ENCODE measurements at places on chromosomes 2 and 18.

GRCh38 chr2:241443486-241444223, 64.7 kb downstream of the STK25 start:
- DNase-seq: peak; percentile 20

- DNase-seq: no peak
Observed at GRCh38 chr2:146992466-146992865, 852.4 kb upstream of the ACVR2A start.

- DNase-seq: no peak
Observed at GRCh38 chr2:6929196-6929819, 12.1 kb downstream of the RNF144A start.

GRCh38 chr2:122114421-122114820, 359.0 kb downstream of the TSN start:
- no peak for DNase-seq

DNA sequence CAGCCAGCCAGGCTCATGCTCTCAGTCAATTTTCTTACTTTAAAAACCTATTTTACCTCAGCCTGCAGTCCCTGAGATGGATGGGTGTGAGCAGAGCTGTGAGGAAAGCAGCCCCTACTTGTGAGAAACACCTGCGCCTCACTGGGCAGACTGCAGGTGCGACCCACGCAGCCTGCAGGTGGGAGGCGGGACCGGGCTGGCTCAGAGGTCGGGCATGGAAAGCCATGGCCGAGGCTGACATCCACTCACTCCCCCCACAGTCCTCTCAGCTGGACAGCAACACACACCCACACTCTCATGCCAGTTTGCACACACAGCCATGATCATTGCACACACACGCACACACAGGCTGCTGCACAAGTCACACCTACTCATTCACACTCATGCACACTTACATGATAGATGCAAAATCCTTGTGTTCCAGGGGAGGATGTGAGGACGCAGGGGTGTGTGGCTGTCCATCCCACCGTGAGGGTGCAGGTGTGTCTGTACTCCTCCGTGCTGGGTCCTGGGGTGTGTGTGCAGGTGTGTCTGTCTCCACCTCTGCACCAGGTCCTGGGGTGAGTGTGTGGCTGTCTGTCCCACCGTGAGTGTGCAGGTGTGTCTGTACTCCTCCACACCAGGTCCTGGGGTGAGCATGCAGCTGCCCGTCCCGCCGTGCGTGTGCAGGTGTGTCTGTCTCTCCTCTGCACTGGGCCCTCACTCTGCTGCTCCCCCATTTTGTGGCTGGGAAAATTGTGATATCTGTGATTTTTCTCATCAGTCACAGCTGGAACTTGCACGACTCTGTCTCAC, 166.5 kb downstream of the RTP5 start:
- no peak for DNase-seq

- no peak for DNase-seq
Observed at GRCh38 chr18:7541835-7542234, 25.3 kb upstream of the PTPRM start.

DNA sequence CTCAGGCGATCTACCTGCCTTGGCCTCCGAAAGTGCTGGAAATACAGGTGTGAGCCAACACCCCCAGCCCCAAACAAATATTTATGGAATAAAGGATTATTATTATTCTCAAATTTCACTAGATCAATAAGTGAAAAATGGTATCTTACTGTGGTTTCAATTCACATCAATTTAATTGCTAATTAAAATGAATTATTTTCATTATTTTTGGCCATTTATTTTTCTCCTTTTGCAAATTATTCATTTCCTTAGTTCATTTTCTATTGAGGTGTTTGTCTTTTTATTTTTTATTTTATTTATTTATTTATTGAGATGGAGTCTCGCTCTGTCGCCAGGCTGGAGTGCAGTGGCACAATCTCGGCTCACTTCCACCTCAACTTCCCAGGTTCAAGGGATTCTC, 11.9 kb upstream of the HS6ST1 start:
- no peak for DNase-seq

- DNase-seq: no peak
Observed at GRCh38 chr2:38159597-38159996, 83.6 kb upstream of the CYP1B1 start.

DNA sequence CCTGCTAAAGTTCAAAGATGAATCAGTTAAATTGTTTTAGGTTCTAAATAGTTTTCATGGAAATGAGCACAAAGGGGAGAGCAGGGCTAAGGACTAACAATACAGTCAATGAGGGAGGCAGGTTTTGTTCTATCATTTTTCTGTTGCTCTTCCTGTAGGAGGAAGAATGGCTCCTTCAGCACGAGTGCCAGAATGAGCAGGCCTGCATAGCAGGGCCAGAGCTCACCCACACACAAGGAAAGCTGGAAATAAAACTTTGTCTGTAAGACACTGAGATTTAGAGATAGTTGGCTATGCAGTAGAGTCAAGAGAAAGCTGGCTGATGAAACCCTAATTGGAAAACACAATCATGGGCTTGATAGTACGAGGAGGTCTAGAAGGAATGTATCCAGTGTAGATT, 313.3 kb downstream of the MBD2 start:
- no peak for DNase-seq

- DNase-seq: no peak
Observed at GRCh38 chr2:216803791-216804190, 56.1 kb downstream of the TNP1 start.

DNA sequence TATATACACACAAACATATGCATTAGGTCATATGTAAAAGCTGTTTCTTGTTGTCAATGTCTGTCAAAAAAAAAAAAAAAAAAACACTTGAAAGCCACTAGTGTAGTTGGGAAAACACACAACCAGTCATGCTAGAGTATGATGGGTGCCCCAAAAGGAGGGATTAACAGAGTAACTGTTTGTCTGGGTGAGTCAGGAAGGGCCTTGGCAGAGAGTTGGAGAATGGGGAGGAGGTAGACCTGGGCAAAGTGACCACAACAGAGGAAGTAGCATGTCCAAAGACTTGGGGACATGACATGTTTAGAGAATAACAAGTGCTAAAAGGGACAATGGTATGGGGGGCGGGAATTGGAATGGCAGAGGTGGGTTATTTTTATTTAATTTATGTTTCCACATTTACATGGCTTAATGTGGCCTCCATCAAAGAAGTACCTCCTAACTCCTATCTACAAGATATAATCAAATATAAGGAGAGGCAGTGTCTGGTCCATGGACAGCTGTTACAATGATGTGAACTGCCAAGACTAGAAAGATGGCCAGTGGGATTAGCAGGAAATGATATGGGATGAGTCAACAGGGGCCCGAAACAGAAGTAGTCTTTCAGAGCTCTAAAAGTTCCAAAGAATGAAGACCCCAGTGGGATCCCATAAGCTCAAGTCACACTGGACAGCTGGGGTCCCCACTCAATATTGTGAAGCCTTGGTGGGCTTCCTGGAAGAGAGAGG, 99.9 kb upstream of the ZFP36L2 start:
- no peak for DNase-seq

- no peak for DNase-seq
Observed at GRCh38 chr2:42849311-42849710, 56.9 kb upstream of the HAAO start.

GRCh38 chr2:238524426-238524983, 97.8 kb downstream of the ASB1 start:
- DNase-seq: no peak

Data from T1000 (cell line).